NCI-H1436 (cell line): ENCODE measurements at places on chromosomes 2 and 18.
A peak's percentile ranks its signal among the peaks of the same experiment; 100 is the strongest.

GRCh38 chr18:48847807-48848486 lies 102.8 kb downstream of the SMAD7 start:
- DNase-seq = no peak

- no peak for DNase-seq
These were observed 24.1 kb downstream of the INPP4A start for GRCh38 chr2:98468621-98469236.

GRCh38 chr18:43486462-43486861 lies 209.2 kb upstream of the SYT4 start:
- DNase-seq = peak; percentile 1

- no peak for DNase-seq
These were observed 33.5 kb upstream of the DAPL1 start for GRCh38 chr2:158761621-158762020.

GRCh38 chr2:121241466-121241865 lies 43.5 kb downstream of the TFCP2L1 start:
- DNase-seq = no peak

GRCh38 chr18:63161761-63162195 lies 157.8 kb downstream of the BCL2 start:
- DNase-seq = no peak

GRCh38 chr18:80213182-80213581 lies 34.1 kb downstream of the PARD6G start:
- DNase-seq = no peak

- DNase-seq = no peak
These were observed 122.8 kb downstream of the ATP9B start for GRCh38 chr18:79191956-79192355.

GRCh38 chr2:137255345-137255744 lies 490.0 kb downstream of the THSD7B start:
- DNase-seq = no peak

DNA sequence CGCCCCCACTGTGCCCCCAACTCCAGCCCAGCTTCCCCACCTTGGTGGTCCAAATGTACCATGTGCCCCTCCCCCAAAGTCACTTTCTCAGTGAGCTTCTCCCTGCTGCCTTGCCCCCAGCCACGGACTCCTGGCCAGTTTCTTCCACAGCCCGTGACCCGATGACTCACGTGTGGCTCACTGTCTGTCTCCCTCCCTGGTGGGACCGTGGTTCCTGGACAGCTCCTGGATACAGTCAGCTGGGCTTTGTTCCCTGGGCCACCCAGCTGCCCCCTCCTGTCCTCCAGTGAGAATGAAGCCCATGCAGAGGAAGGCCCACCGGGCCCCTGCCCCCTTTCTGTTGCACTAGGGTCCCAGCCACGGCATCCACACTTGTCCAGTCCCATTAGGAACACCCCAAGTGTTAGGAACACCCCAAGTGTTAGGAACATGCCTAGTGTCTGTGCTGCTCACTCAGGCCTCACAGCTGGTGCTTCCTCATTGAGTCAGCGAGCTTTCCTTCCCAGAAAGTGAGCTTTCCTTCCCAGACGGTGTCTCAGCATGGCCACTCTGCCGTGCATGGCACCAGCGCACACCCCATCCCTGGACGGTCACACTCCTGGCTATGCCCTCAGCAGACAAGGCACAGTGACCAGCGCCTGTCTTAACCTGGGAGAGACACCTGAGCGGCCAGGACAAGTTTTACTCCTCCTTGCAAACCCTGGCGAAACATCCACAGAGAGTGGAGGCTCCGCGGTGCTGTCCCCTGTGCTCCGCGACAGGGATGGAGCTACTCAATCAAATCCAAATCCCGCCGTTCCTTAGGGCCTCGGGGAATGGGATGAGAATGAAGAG lies 44.8 kb upstream of the CTDP1 start:
- no peak for DNase-seq

DNA sequence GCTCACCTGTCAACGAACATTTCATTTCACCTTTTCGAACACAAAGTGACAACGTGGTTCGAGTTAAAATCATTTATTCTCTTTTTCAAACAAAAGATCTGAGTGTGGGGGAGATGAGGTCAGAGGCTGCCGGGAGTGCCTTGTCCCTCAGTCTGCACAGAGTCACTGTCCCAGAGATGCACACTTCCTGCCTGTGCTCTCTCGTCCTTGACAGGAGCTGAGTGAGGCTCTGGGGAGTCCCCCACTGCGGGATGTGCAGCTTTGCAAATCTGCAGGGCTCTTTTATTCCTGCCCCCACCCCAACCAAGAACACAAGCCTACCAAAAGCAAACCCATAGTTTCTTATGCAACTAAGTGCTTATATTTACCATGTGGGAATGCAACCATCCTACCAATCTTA lies 497.8 kb downstream of the EIPR1 start:
- no peak for DNase-seq

DNA sequence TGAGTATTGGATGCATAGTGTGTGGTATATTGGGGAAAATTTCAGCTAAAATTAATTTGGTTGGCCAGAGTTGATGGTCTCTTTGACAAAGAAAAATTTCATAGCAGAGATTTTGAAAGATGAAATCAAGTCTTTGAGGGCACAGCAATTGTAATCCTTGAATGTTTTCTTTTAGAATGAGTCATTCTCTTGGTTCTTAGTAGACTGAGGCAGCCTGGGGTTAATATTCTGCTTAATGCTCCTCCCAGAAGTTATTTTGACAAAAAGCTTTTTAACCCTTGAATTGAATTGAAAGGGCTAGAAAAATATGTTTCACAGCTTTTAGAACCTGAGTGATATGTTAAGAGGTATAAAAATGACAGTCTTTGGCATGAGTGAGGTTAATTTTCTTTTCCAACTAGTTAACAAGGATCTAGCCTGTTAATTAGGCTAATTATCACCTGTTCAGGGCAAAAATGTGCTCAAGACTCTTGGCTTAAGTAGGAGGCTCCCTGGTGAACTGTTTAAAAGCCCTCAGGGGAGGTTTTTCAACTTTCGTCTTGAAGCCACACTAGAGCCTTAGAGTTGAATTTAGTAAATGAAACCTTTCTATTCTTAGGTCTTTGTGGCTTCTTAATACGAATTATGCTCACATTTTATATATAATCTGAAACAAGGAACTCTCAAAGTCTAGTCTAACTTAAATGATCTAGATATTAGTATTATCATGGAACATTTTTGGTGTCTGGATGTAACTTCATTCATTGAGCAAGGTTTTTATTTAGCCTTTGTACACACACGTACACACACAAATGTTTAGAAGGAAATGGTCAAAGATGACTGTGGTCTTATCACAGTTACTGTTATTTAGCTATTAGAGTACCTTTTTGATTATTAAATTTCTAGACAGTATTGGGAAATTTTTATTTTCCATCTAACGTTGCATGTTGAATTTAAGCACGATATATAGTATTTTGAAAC lies 272.5 kb downstream of the ZNF407 start:
- no peak for DNase-seq

DNA sequence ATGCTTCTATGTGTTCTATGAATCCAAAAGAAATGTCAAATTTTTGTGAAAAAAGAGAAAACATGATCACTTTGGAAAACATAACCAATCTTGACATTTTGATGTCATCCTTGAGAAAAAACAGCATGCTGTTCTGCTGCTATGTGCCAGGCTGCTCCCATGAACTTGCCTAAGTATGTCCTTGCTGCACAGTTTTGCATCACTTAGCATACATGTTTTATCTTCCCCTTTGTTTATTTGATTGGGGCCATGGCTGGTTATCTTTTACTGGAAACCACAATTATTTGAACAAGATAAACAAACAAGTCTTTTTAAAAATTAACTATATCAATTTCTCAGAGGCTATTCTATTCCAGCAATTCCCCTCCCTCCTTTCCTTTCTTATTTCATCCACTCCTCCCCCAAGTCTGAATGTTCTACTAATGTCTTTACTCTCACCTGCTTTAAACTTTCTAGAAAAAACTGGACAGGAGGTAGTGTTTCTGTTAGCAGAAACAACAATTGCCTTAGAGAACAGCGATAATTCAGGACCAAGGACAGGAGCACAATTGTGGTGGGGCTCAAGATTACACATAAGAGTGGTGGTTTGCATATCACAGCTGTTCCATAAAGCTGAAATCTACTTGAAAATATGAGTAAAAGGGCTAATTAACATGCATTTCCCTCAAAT lies 6.7 kb downstream of the AOX1 start:
- no peak for DNase-seq

GRCh38 chr2:2187196-2187595 lies 143.9 kb downstream of the MYT1L start:
- DNase-seq = peak; percentile 87

GRCh38 chr18:44685296-44685695 lies 4.6 kb downstream of the SETBP1 start:
- no peak for DNase-seq

DNA sequence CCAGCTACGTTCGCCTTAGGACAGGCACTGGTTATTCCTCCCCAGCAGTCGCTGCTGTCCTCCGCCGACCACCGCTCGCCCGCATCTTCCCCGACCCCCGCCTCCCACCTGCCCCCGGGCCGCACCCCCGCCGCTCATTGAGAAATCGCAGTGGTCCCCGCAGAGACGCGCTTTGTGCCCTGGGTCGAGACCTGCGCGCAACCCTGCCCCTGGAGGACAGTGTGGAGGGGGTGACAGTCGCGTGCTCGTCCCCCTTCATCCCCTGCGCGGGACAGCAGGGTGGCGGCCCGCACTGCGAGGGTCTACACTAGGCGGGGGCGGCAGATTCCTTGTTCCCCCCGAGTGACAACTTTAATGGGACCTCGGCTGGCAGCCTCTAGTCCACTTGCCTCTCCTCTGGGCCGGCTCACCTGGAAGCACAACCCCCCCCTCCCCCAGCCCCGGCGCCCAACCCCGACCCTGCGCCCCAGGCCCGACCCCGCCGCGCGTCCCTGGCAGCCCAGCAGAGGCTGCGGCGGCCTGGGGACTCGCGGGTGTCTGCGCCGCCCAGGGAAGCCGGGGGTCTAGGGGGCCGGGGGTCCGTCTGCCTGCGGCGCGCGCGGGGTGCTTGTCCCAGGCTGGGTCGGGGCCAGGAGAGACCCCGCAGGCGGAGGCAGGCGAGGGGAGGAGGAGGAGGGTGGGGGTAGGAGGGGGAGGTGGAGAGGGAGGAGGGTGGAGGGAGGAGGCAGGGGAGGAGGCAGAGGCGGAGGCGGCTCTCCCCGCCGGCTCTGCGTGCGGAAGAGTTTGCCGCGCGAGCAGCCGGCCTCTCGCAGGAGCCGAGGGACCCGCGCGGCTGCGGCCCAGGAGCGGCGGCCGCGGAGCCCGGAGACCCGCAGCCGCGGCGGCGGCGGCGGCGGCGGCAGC lies at the start of gene NPAS2:
TSS of gene NPAS2 (plus strand) at position 770 of the 903 bp plus-strand sequence. CDS start 84,616 bp downstream, outside the sequence.
- DNase-seq = no peak

GRCh38 chr2:191233533-191233932 lies 11.7 kb upstream of the MYO1B start:
- DNase-seq = no peak

DNA sequence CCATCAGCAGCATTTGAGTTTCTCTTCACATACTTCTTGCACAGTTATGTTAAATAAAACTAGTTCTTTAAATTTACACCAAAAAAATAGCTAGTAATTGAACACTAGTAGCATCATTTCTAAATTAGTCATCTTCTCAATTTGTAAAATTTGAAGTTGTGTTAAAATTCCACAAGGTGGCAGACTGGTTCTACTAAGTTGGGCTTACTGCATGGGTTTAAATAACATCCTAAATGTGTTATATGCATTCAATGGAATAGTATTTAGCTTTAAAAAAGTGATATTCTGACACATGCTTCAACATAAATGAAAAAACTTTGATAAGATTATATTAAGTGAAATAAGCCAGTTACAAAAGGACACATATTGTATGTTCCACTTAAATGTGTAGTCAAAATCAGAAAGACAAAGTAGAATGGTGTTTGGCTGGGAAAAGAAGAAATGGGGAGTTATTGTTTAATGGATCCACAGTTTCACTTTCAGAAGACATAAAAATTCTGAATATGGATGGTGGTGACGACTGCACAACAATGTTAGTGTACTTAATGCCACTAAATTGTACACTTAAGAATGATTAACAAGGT lies 28.7 kb upstream of the RPRD1A start:
- DNase-seq = peak; percentile 49

DNA sequence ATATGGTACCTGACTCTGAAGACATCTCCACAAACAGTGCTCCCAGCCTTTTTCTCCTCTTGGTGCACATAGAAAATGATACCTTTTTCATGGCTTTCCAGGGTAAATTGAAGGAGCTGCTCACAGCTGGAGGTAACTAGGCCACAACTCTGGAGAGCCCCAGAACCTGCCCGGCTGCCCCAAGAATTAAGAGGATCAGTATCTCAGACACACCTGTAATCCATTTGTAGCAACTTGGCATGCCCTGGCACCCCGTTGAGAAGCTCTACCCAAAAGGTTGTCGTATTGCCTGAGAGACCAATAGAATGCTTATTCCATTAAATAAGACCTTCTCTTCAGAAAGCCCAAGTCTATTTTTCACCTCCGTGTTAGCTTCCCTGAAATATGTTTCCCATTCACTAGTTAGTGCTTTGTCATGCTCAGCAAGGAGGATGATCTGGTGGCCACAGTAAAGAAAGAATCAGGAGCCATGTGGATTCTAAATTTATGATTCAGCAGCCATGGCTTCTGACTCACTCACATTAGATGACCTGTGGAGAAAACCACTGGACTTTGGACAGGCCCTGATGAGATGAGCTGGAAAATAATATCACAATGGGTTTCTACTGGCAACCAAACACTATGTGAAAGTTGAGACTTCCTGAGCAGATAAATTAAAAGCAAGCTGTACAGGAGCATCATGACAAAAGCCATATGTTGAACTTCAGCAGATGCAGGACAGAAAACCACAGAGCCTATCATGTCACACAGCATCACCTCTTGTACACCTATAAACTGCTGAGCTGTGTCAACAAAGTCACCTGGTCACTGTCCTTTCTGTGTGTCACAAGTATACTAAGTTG lies 253.3 kb upstream of the OSR1 start:
- DNase-seq = no peak

DNA sequence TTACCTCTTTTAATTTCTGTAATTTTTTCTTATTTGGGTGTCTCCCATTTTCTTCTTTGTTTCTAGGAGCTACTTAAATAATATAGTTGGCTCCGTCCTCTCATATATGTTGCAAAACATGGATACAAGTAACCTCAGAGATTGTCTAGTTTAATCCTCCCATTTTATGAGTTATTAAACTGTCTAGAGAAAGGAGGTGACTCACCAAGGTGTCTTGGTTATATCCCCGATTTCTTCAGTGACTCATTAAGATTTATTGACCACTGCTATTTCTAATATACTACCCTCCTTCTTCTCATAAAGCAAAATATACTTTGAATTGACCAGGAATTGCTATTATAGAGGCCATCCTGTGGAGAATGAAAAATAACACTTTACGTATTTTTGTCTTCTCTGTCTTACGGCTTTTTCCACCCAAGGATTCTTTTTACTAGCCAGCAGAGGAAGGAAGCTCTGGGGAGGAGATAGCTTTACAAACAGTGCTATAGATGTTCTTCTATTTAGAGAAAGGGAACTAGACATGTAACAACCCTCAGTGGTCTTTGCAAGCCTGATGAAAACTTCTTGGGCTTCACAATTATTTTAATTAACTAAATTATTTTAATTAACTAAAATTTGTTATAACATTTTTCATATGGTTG lies 300.4 kb upstream of the TNP1 start:
- DNase-seq = no peak

DNA sequence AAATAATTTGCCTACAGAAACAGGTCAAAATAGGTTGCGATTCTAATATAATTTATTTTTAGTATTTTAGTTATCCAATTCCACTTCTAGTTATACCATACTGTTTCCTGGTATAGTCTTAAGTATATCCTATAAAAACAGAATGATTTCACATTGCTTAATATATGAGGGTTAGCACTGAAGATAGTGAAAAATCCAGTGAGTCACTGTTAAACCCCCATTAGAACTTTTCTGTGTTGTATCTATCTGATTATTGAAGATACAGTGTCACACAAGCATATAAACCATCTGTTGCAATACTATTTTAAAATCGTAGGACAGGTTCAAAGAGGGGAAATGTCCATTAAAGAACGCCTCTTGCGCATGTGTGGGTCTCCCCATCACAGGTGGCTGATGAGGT lies 110.0 kb downstream of the FEZ2 start:
- no peak for DNase-seq
